Pulmonary artery endothelial cell (primary cell): ENCODE measurements at places on chromosomes 6 and 20. TPM values are rescaled to one million over a fixed set of nuclear protein-coding genes. Genes with fewer than 3 reads are reported as not detected.

- DNase-seq: no peak
These were observed 33.9 kb downstream of the KCNK17 start for GRCh38 chr6:39280247-39280731.

- DNase-seq: no peak
These were observed 17.6 kb downstream of the CBFA2T2 start for GRCh38 chr20:33507461-33507860.

The GRM4 gene
- total RNA-seq: not detected in 2 replicates

The GPR63 gene
- total RNA-seq: under 0.01 and 0.11 TPM in 2 replicates

- DNase-seq: no peak
These were observed 14.3 kb upstream of the PIM1 start for GRCh38 chr6:37155394-37156312.

GRCh38 chr6:41367700-41368099 lies 32.3 kb downstream of the NCR2 start:
- peak; percentile 17 for DNase-seq

DNA sequence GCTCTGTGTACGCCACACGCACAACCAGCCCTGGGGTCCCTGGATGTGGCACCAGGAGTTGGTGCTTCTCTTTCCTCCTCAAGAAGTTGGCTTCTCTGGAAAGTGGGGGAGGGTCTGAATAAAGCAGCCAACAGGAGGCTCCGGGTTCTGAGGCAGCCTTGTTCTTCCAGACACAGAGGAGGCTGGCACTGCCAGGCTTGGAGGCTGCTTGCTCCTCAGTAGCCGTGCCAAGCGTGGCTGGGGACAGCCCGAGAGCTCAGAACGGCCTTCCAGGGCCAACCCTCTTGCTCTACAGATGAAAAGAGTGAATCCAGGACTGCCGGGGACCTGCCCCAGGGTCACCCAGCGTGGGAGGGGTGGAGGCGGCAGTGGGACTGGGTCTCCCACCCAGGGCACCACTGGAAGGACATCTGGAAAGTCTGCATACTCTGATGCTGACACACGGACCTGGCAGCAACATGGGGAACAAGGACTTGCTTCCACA lies 70.4 kb downstream of the SLC22A23 start:
- no peak for DNase-seq

GRCh38 chr6:158674342-158675131 lies 24.7 kb downstream of the SYTL3 start:
- DNase-seq: no peak

The ULBP3 gene
- 10.5 and 12.4 TPM in 2 replicates for total RNA-seq

DNA sequence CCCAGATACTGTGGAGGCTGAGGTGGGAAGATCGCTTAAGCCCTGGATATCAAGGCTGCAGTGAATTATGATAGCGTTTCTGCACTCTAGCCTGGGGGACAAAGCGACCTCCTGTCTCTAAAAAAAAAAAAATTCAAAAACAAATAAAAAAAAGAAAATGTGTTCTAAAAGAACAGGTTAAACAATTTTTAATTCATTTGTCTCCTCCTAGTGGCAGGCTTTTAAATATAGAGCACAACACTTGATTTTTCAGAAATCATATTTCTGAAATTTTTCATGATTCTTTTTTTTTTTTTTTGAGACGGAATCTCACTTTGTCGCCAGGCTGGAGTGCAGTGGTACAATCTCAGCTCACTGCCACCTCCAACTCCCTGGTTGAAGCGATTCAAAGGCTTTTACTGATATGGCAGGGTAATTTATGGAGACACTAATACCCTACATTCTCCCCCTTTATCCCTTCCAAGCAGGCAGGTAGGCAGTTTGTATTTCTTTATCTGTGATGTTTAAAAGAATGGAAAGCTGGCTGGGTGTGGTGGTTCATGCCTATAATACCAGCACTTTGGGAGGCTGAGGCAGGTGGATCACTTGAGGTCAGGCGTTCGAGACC lies 8.7 kb upstream of the GTF3C6 start:
- no peak for DNase-seq

The IL20RA gene
- under 0.01 TPM in 1 of 2 replicates, not detected in the other for total RNA-seq

- DNase-seq: no peak
These were observed 1.3 kb downstream of the ADAT2 start for GRCh38 chr6:143449082-143449713.

DNA sequence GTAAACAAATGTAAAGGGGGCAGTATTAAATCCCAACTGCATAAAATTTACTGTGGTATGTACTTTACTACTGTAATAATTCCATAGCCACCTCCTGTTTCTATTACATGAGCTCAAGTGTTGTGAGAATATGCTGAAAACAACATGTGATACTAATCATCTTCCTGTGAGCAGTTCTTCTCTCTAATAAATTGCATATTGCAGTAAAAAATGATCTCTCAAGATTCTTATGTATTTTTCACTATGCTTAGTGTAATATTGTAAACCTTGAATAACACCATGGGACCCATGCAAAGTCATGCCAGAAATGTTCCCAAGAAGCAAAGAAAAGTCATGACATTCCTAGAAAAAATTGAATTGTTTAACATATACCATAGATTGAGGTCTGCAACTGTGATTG lies 133.0 kb upstream of the ATXN1 start:
- no peak for DNase-seq

DNA sequence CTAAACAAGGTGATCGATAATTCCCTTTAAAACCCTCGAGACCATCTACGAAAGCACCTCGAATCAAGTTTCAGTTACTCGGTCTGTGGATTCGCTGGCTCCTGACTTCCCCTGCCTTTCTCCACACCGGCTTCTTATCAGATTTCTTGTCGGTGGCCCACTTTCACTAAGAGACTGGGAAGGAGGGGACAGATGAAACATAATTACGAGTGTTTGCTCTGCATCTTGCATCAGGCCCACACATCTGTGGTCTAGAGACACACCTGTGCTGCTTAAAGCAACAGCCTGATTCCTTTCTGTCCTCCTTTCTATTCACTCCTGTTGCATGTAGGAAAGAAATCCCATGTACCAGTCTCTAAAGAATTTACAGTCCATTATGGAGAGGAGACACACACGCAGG lies 37.7 kb downstream of the INSM1 start:
- DNase-seq: no peak

The SASH1 gene
- total RNA-seq: 89.6 and 102 TPM in 2 replicates

DNA sequence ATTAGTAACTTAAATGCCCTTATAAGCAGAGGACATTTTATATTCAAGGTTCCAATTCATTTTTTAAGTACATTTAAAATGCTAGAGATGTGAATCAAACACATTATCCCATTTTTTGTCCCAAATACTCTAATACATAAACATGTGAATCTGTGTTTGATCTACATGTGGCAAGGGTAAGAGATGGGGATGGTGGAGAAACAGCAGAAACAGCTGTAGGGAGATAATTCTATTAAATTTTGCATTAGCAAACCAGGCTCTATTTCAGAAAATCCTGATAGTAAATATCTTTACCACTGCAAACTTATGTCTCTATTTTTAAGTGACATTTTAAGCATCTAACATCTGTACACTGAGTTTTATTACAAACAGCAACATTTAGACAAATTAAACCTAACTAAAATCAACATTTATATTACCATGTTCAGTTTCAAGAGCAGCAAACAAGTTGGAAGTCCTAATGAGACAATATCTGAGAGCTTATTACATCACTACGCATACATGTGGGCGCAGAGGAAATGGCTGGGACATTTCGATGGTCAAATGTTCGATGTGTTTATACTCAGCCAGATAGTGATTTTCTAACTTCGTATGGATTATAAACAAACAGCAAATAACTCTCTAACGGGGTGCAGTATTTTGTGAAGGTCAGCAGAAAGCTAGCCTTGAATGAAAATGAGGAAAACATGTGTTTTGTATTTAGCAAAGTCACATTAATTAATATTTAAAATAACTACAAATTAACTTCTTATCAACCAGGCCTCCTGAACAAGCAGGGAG lies 165.1 kb downstream of the GJA1 start:
- no peak for DNase-seq

DNA sequence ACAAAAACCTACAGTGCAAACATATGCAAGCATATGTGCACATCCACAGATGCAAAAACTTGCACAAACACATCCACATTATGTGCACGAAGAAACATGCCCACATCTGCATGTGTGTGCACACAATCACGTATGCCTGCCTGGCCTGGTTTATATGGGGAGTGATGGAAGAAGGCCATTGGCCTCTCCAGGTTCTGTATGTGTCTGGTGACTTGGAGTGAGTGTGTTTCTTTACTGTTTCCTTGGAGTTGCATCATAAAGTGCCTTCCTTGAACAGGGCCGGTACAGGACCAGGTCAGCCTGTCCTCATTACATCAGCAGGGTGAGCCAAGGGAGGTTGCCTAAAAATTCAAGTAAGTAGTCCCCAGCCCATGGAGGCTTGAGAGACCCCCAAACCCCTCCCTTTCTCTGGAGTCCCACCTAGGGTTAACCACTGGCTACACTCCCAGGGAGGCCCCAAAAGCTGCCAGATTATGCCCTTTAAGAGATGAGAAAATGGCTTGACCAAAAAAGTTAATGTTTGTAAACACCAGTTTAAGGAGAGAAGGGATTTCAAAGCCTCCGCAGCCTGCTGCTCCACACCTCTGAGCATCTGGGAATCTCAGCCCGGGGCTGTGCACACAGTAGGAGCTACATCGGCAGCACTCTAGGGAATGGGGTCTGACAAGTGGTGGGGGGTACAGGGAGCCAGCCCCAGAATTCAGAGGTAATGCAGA lies 140.8 kb downstream of the VEGFA start:
- no peak for DNase-seq

- no peak for DNase-seq
These were observed 3.1 kb upstream of the AKIRIN2 start for GRCh38 chr6:87705070-87705691.

The TTK gene
- total RNA-seq: 16.6 and 33.0 TPM in 2 replicates

The BPIFB2 gene
- total RNA-seq: not detected in 2 replicates

DNA sequence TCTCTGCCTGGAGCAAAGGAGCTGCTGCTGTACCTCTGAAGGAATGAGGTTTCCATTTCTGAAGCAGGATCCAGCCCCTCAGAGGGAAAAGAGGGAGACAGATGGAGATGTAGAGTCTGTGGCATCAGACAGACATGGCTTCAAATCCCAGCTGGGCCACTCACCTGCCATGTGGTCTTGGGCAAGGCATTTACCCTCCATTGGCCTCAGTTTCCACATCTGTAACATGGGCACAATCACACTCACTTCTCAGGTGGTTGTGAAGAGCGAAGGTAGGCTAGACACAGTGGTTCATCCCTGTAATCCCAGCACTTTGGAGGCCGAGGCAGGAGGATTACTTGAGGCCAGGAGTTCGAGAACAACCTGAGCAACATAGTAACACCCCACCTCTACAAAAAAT lies 32.4 kb upstream of the CCDC167 start:
- DNase-seq: no peak

- no peak for DNase-seq
These were observed 115.9 kb downstream of the OTOR start for GRCh38 chr20:16864069-16864468.
